Fibroblast of mammary gland (primary cell): ENCODE measurements at places on chromosomes 16 and 17.

DNA sequence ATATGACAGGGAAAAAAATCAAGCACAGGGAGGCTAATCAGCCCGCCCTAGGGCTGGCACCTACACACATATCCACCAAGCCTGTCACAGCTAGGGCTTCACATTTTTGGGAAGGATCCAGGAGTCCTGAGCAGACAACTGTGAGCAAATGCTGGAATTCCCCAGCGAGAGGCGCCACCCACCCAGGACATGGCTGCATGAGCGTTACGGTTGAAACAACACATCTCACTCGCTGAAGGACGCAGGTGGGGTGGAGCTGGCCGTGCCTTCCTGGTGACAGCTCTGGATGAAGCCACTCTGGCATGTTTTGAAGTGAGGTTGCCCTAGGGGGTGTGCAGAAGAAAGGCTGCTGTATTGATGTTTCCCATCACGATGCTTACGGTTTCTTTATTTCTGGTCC, 315.1 kb upstream of the EEF2KMT start:
- DNase-seq = no peak

GRCh38 chr17:44747566-44747965, 11.2 kb upstream of the ADAM11 start:
- no peak for DNase-seq

- no peak for DNase-seq
Observed at GRCh38 chr17:81920612-81921536, 2.9 kb upstream of the SIRT7 start.

- no peak for DNase-seq
Observed at GRCh38 chr16:28064706-28065249, 1.3 kb upstream of the GSG1L start.

DNA sequence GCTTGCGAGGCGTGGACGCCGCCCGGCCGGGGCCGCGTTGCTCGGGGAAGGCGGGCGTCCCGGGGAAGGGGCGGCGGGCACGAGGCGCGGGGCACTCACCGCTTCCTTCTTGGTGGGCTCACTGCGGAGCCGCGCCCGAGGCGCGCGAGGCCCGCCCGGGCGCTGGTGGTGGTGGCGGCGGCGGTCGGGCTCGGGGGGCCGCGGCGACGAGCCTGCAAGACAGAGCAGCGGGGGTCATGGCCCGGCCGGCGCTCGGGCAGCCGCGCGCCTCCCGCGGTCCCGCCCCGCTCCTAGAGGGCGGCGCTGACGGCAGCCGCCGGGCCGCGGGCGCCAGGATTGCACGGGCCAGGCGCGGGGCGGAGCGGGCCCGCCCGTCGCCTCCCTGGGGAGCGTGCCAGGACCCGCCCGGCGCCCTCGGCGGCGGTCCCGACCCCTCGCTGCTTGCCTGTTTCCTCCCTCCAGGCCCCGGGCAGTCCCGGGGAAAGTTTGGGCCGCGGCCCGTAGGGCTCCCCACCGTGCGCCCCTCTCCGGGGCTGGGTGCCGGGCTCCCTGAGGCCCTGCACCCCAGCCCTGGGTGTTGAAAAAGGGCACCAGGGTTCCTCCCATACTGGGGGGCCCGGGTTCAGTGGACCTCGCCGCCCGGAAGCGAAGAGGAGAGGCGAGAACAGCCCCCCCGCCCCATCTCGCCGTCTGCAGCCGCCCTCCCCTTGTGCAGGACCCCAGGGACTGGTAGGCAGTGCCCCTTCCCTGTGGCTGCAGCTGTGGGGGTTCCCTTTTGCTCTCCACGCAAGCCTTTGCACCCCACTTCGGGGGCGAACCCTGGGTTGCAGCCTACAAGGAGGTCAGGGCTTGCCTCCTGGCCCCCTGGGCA, at the start of gene C16orf74:
C16orf74 (minus strand) TSS at position 270 of the 871 bp plus-strand sequence. CDS start 15,879 bp downstream, outside the sequence.
- no peak for DNase-seq

DNA sequence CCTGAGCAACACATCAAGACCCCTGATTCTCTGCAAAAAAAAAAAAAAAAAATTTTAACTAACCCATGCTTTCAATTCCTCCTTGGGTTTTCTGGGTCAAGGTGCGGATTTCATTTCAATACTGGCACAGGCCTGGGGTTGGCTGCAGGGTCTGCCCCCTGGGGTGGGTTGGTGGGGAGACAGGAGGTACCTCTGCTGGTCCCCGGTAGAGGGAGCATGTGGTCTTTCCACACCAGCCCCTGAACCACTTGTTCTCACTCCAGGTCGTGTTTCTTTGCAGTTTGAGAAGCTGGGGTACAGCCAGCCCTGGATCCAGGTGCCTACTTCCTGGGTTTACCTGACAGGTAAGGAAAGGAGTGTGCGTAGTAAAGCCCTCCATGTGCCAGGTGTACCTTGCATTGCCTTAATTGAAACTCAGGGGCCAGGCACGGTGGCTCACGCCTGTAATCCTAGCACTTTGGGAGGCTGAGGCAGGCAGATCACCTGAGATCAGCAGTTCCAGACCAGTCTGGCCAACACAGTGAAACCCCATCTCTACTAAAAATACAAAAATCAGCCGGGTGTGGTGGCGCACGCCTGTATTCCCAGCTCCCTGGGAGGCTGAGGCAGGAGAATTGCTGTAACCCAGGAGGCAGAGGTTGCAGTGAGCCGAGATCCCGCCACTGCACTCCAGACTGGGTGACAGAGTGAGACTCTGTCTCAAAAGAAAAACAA, 21.8 kb downstream of the SDR42E2 start:
- no peak for DNase-seq

DNA sequence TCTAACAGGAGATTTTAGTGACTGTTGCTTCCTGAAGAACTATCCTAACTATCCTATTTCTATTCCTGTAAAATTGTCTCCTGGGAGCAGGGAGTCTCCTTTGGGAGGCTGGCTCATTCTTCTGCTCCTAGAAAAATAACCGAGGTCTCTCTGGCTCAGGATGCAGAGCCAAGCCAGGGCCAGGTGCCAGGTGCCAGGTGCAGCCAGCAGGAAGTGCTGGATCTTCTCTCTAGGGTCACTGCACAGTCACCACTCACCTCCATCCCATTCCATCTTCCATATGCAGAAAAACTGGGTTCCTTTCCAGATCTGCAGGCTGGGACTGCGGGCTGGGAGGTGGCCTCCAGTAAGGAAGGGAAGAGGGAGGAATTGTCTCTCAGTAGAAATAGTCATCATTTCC, 3.8 kb upstream of the TMC7 start:
- no peak for DNase-seq
